ENCODE measurements at places on chromosomes 3 and 15.

DNA sequence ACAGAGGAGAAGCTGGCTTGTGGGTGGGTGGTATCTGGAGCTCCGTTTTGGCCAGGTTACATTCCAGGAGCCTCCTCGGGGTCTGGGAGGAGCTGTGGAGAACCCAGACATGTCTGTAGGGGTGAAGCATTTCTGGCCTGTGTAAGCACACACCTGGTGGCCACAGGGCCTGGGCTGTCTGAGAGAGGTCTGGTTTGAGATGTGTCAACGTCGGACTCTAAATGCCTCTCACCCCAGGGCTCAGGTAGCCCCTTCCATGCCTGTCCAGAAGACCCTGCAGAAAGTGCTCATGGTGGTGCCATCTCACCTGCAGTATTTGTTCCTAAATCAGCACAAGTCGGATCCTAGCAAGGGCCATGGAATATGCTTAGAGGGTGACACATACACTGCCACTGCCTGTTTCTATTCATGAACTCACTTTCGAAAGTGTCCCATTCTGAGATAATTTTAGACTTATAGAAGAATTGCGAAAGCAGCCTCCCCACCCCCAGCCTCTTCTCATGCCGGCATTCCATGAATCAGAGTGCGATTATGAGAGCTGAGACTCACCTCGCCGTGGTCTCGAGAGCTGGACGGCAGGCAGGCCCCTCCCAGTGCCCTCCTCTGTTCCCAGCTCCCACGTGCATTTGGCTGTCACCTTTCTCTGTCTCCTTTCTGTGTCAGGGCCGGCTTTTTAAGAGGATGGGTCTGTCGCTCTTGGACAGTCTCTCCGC lies 63.7 kb downstream of the KLF15 start:
- no peak for DNase-seq

- DNase-seq: no peak
Observed at GRCh38 chr3:197913641-197914380, 36.2 kb upstream of the RPL35A start.

DNA sequence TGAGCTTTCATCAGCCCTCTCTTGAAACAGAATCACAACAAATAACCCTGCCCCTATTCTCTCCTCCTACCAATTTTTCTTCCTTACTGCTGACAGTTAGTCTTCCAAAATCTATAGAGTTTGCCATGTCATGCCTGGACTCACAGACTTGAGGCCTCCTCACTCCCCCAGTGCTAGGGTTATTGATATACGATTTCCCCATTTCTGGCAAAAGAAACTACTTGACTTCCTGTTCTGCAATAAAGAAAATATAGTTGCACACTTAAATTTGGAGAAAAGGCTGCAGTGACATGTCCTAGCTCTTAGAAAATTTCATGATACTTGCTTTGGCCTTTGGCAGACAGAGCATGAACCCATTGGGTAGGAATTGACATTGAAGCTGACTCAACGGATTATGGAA lies 75.9 kb downstream of the CYP19A1 start:
- DNase-seq: no peak

GRCh38 chr3:12425850-12426579 lies 58.3 kb upstream of the TSEN2 start:
- DNase-seq: no peak

GRCh38 chr3:100560426-100560825 lies 49.0 kb upstream of the ADGRG7 start:
- no peak for DNase-seq

DNA sequence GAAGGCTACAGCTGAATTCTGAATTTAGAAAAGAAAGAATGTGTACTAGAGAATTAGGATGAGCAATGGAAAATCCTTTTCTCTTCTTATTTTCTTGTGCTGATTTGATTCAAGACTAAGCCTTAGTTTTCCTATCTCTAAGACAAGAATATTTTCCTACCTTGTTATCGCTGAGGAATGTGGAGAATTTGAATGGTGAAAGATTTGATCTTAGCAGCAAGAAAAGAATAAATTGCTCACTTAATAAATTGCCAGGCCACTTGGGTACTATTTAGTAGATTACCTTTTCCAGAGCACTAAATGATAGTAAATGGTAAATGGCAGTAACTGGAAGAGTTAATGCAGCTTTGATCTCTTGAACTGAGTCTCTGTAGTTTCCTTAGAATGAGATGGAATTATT lies 145.7 kb upstream of the MEIS2 start:
- no peak for DNase-seq

All from glomerular endothelial cell (primary cell).